H54 (cell line): ENCODE measurements at places on chromosomes 2 and 18.

DNA sequence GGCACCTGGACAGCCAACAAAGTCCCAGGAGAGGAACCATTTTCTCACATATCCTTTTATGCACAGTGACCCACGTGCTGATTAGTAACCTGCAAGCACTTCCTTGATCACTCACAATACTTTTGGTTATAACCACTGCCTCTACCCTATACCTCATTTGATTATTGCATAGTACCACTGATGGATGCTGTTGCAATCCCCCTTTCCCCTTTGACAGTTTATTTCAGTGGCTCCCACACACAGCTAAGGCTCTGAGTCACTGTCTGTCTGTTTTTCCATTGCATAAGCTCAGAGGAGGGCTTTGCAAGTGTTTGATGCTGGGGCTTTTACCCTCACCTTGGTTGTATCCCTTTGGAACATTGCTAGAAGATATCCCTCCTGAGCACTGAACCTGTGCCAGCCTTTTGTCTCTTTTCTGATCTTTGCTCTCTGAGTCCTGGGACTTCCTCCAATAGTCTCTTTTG, 101.7 kb upstream of the RBBP8 start:
- no peak for DNase-seq

- no peak for DNase-seq
Observed at GRCh38 chr2:73285159-73285739, 971 bp upstream of the FBXO41 start.

- DNase-seq = no peak
Observed at GRCh38 chr2:2175381-2176090, 155.5 kb downstream of the MYT1L start.

GRCh38 chr2:58634653-58635370, 393.7 kb upstream of the FANCL start:
- no peak for DNase-seq
